ENCODE measurements at places on chromosomes 6 and 20.

- no peak for DNase-seq
Measured at GRCh38 chr6:28442586-28442985, 705 bp downstream of the ZSCAN23 start.

DNA sequence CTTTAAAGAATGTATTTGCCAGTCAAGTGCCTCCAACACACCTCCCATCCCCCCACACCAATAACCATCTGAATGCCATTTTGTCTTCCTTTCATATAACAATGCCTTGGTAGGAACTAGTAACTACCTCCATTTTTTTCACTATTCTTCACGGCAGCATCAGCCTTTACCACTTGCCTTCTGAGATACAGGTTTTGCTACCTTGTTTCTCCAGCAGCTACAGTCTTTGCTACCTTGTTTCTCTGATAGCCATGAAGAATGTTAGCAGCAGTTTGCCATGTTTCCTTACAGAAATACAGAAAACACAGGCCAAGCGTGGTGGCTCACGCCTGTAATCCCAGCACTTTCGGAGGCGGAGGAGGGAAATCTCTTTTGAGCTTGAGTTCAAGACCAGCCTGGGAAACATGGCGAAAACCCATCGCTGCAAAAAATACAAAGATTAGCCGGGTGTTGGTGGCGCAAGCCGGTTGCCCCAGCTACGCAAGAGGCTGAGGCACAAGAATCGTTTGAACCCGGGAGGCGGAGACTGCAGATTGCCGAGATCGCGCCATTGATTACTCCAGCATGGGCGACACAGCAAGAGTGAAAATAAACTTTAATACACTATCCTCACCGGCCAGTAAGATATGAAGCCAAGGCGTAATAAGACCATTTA lies 100.9 kb downstream of the HFE start:
- no peak for DNase-seq

GRCh38 chr20:55252521-55252920 lies 752.8 kb downstream of the CBLN4 start:
- DNase-seq, result no peak

DNA sequence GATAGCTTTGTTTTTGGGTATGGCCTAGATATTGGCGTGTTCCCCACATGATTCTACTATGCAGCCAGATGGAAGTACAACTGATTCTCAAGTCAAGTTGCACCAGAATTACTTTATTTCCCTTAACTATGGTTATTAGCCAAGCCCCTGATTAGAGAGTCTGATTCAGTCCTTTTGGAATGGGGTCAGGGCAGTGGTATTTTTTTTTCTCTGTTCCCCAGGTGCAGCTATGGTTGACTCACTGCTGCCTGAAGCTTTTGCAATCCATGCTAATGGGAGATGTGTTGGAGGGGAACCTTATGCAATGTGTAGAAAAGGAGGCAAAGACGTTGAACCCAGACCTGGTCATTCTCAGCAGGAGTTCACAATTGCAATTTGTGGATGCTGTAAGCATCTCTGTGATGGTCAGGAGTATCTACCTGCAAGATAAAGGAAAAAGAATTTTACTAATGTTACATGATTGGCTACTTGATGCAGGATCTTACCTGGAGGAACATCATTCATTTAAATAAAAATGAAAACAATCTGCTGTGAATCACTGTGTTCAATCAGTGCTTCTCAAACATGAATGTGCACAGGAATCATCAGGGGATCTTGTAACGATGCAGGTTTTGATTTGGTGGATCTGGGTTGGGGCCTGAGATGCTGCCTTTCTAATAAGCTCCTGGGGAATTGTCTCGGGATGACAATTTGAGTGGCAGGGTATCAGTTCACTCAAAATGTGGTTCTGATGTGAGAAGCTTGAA lies 49.4 kb downstream of the PFDN4 start:
- DNase-seq, result no peak

- no peak for DNase-seq
Measured at GRCh38 chr6:87941556-87942358, 105.9 kb upstream of the SPACA1 start.

DNA sequence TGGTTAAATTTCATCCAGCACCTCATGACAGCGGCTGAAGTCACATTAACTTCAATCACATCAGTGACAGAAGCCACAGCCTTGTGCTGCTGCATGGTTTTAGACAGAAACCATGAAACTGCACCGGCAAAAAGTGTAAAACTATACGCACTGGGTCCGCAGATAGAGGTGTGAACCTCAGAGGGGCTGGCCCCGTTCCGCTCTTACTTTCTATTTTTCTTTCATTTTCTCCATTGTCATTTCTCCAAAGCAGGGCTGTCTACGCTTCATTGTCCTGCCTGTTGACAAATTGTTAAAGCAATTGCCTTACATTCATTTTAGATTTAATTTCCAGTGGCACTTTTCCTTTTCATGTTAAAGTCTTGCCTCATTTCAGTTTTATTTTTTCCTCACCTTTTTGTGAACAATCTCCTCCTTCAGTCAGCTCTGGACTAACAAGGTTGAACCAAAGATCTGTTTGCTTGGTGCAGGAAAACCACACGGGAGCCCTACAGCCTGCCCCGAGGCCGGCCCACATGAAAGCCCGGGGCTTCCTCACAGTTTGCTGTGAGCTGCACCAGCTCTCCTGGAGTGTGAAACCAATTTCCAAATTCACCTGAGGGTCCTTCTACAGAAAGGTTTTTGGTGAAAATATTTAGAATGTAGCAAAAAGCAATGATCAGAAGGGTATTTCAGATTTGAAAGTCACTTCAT lies 63.7 kb downstream of the PRR18 start:
- DNase-seq, result no peak

DNA sequence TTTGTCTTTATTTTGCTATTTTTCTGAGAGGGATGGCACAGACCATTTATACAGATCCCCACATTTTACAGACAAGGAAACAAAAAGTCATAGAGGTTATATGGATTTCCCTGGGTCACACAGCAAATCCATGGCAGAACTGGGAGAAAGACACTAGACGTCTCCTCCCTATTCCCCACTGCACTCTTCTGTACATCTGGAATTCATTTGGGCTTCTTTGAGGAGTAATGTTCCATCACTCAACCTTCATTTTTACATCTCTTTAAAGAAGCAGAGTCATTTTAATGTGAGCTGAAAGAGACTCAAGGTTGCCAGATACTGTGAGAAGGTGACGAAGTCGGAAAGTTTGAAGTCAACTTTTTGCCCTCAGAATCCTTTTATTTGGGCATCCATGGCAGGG lies 207.3 kb downstream of the OTOR start:
- no peak for DNase-seq

DNA sequence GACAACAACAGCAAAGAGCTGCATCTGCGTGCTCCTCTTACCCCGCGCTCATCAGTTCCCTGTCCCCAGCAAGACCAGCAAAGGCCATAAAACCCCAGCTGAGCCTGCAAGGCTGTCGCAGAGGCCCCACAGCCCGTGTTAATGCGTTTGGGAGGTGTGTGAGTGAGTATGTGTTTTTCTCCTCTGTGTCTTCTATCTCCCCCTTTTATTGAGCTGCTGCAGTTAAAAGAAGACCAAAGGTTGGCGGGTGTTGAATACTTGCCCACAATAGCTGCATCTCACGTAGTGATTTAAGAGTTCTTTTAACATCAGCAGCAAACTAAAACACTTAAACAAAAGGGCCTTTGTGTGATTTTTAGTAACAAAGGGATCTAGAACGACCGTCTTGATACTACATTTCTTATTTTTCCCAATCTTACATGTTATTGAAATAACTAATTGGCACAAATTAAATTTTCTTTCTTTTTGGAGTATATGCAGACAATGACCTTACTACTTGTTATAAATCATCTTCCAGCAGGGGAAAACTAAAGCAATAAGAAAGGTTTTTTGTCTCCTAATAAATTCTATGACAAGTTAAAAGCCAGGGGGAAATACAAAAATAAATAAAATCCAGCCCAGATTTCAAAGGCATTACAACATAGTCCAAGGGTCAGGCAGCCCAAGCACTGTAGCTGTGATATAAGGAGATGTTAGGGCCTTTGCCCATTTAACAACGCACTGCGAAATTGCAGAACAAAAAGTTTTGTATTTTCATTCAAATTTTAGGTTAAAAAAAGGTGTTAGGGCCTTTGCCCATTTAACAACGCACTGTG lies 27.2 kb upstream of the CNKSR3 start:
- DNase-seq, result no peak

GRCh38 chr6:24600903-24601302 lies 45.1 kb downstream of the KIAA0319 start:
- no peak for DNase-seq
